ENCODE measurements at places on chromosomes 6 and 20. TPM values are rescaled to one million over a fixed set of nuclear protein-coding genes. Genes with fewer than 3 reads are reported as not detected.

DNA sequence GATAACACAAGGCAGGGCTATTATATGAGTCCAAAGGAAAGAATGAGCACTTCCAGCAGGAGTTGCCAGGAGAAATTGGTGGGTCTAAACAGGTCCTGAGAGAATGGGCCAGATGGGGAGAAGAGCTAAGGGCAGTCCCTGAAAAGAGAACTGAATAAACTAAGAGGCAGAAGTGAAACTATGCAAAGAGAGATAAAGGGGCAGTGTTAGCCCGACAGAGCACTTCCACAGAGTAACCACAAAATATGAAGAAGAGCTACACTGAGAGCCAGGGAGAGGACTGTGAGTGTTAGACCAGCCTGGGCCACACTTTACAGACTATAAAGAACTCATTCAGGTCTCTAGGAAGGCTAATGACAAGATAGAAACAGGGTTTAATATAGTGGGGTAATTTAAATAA, 43.8 kb downstream of the RALGAPA2 start:
- no peak for DNase-seq

DNA sequence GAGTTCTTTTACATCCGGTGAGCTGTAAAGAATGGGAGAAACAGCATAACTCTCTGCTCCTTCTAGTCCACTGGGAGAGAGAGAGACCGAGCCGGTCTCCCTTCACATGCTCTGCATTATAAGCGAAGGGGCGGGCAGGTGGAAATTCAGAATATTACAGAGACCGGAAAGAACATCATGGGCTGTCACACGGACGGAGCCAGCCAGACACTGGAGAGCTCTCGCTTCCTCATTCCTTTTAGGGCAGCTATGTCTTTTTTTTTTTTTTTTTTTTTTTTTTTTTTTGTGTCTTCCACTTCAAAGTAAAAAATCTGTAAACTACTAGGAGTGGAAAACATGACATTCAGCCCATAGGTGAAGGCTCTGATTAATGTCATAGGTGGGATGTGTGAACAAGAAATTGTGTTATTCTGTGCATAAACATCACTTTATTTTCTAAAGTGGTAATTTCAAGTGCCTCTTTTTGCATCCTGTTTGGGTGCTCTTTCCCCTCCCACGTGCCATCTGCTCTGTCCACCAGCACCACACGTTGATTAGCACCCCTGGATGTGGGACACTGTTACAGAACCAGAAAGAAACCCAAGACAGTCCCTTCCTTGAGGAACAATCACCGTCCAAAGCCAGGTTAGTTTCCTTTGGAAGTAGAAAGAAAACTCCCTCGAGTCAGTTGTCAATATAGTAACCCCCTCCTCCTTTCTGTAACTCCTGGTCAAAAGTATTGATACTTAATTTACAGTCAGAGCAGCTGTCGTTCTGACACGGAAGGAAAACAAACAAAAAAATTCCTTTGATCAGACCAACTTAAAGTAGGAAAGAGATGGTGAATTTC, at the start of gene TAGAP:
TSS of gene TAGAP (minus strand) at position 93 of the 829 bp plus-strand sequence. CDS start 845 bp downstream, outside the sequence.
- DNase-seq: peak; percentile 22

GRCh38 chr20:56788041-56788670, 159.1 kb downstream of the TFAP2C start:
- DNase-seq: no peak

SMLR1 gene
- 3.3 TPM for polyA plus RNA-seq

DNA sequence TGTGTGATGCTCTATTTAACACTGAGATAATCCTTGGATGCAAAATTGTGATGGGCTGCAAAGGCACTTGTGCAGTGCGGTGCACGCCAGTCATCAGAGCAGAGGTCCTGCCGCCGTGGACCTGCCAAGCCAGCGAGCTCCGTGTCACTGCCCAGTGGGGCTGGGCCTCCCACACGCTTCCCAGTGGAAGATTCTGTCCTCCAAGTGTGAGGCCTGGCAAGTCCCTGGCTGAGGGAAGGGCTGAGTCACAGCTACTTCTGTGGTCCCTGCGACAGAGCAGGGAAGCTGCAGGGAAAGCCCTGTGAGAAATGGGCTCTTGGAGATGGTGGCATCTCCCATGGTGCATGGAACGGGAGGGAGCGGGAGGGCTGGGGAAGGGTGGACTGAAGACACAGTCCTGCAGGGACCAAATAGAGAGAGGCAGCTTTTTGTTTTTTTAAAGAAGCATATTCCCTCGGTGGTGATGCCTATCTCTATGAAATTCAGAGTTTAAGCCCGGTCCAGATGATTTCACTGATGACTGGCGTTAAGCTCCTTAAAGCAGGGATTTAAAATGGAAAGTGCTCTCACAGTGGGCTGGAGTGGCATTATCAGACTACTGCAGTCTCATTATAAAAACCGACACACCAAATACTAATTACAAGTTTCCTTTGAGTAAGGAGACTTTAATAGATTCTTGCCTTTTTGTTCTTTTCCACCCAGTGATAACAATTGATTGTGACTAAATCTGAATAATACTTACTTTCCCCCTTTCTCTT, 413.7 kb downstream of the QKI start:
- no peak for DNase-seq

DNA sequence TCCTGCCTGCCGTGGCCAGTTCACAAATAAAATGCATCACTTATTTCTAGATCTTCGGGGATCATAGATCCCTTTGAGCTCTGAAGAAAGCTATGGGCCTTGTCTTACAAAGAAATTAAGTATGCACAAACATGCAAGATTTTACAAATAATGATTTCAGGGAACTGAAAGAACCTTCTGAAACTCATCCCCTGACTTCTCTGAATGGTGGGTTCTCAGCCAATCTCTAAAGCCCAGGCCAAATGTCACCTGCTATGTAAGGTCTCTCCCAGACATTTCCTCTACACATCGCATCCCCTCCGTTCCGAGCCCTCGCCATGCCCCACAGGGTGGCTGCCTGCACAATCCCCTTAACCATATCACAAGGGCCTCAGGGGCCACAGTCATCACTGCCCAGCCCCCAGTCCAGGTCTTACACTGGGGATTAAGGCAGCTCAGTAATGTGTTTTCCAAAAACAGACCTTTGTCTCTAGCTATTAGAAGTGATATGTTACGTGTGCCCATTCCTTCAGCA, 16.1 kb upstream of the ANKRD60 start:
- no peak for DNase-seq

All from renal pelvis (tissue), 12 donors.